ENCODE measurements at places on chromosomes 4 and X.

DNA sequence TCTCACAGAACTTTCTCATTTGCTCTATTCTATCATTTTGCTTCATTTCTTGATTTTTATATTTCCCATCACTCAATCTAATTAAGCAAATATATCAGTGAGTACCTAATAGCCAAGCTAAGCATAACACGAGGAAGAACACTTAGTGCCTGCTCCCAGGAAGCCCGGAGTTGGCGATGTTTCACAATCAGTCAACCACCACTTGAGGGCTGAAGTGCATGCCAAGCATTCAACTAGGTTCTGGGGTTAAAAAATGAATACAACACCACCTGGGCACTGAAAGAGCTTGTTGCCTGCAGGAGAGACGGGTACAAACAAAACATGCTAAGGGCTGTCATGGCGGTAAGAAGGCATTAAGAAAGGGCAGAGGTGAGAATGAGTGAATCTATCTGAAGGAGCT is 47.5 kb downstream of the UCHL1 start:
- DNase-seq: no peak

DNA sequence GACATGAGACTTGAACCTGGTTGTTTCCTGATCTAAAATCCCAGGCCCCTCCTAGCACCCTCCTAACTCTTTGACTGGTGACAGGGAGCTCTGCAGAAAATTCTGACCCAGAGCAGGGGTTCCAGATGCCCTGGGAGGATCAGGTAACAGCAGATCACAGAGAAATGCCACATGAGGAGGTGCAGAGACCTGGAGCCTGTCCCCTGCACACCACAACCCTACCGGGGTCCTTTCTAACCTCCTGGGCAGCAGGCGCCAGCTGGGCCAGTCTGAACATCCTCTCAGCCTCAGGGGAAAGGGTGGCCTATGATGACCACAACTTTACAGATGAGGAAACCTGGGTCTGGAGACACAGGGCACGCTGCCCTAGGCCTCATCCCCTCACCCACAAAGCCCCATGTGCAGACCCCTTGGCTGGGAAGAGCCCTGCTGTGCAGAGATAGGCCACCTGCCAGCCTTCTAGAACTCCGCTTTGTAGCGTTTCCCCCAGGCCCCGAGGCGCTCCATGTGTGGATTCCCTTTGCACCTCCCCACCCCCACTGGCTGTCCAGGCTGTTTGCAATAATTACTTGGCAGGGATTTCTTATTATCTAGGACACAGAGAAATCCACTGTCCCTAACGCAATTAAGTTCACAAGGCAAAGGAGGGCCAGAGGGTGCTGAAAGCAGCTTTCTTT is 36.5 kb downstream of the WDR1 start:
- no peak for DNase-seq

DNA sequence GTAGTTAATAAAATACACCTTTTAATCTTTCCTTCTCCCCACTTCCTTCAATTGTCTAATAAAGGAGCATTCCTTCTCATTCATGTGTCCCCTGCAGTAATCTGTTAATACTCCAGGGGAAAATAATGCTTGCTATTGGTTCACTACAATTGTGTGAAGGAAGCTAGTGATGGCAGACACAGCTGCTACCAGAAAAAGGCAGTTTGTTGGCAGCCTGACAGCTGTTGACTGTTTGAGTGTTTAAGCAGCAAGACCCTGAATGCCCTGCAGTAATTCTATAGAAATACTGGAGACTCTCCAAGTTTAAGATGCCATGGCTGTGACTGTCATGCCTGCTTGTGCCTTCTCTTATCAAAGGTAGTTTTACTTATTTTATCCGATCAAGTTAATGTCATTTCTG is 359.5 kb downstream of the C4orf33 start:
- no peak for DNase-seq

DNA sequence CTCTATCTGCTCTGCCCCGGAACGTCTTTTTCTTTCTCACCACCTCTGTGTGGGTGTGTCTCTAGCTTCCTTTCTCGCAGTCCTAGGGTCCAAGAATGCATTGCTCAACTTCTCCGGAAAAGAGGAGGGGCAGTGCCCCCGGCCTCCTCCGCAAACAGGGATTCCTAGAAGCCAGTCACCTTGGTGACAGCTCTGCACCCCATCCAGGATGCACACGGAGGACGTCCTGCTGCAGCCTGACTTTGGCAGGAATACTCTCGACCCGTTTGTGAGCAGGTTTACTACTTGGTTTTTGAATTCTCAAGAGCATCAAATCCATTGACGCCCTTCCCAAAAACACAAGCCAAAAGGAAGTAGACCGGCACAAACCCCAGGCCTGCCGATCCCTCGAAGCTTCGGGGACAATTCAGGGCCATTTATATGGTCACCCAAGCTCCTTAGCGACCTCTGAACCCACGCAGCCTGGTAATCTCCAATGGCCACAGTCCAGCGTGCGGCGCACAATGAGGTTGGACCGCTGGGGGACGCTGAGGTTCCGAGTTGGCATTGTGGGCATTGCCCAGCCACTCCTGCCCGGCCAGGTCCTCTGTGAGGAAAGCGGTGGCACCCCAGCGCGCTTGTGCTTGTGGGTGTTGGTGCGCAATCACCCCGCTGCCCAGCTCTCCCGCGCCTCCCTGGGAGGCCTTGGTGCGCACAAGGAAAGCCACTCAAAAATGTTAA is 9.8 kb downstream of the NKX3-2 start:
- no peak for DNase-seq

- peak; percentile 47 for DNase-seq
Observed at GRCh38 chr4:40576651-40577480, 52.8 kb downstream of the RBM47 start.

- no peak for DNase-seq
Observed at GRCh38 chr4:3225936-3226335, 23.0 kb upstream of the MSANTD1 start.

DNA sequence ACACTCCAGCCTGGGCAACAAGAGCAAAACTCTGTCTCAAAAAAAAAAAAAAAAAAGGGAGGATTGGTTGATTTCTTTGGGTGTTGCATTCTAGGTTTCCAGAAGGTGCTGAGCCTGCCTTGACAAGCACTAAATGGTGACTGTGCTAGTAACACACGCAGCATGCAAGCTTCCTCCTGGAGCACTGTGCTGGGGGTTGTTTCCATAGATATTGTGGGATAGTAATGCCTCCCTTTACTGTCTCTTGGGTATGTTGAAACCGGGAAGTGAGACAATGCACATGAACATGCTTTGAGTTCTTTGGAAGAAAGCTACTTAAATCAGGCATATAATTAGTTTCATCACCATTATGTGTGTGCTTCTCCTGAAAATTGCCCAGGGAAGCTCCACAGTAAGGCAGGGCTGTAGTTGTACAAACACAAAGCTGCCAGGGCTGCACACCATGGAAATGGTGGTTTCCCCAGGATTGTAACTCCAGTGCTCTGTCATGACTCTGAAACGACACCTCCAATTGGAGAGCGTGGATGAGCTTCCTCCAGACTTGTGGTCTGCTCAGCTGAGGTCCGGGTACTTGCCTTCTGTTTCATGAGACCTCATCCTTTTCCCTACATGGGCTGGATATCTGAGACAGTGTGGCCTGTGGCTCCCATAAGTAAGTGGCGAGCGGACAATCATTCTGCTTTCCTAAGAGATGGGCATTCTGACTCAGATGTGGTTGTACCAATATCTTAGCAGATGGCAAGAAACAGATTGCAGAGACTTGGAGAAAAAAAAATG is 31.5 kb upstream of the STOX2 start:
- no peak for DNase-seq

DNA sequence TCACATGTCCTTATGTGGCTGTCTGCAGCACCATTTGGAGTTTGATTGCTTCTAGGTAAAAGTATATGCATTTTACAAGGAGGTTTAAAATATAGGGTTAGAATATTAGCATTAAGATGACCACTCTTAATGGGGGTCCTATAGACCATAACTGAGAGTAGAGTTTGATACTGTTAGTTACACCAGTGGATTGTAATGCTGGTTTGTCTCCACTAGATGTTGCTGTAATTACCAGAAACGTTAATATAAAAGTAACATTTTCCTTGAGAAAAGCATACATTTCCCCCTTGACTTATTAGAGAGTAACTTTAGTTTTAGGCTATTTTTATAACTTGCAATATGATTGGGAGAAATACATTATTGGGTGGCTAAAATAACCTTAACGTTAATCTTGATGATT is 93.0 kb downstream of the ZXDA start:
- DNase-seq: no peak

All from LHCN-M2 (cell line).